Choroid plexus epithelial cell (primary cell): ENCODE measurements at places on chromosomes 13 and 19.
A peak's percentile ranks its signal among the peaks of the same experiment; 100 is the strongest.

DNA sequence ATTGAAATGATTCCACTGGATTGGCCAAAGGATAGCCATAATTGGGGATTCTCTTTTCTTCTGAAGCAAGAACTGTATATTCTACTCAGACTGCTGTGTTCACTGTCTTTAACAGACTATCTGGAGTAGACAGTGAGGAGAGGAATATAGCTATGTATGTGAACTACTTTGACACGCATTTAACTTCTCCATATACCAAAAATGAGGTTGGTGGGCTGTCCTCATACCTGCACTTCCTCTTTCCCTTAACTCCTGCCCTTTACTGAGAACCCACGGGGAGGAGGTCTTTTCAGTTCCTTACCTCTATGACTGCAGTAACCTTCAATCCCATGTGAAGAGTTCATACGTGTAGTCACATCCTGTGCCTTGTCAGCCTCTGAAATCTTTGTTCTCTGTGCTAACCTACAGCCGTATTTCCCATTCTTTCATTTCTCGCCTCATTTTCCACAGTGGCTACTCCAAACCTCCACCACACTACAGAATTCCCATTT lies 305.8 kb downstream of the MTUS2 start:
- no peak for DNase-seq

GRCh38 chr13:36552334-36552733 lies 120.0 kb downstream of the CCNA1 start:
- DNase-seq: no peak

DNA sequence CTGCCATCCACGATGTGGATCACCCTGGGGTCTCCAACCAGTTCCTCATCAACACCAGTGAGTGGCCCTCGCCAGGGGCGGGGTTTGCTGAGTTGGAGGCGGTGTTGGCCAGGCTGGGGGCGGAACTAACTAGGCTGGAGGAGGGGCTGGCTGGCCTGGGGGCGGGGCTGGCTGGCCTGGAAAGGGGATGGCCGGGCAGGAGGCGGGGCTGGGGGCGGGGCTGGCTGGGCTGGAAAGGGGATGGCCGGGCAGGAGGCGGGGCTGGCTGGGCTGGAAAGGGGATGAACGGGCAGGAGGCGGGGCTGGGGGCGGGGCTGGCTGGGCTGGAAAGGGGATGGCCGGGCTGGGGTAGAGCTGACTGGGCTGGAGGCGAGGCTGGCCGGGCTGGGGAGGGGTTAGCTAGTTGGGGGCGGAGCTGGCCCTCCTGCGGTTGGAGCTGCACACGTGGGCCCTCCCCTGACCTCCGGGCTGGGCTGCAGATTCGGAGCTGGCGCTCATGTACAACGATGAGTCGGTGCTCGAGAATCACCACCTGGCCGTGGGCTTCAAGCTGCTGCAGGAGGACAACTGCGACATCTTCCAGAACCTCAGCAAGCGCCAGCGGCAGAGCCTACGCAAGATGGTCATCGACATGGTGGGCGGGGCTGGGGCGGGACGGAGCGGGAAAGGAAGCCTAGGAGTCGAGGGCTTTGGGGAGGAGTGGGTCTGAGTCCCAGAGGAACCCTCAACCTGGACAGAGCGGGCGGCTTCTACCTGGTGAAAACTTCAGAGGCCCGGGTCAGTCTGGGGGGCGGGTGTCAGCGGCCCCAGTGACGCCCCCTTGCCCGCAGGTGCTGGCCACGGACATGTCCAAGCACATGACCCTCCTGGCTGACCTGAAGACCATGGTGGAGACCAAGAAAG lies 41.0 kb downstream of the PDE4A start:
- peak; percentile 97 for DNase-seq

- peak; percentile 79 for DNase-seq
Observed at GRCh38 chr13:34926508-34926907, 15.6 kb upstream of the NBEA start.

DNA sequence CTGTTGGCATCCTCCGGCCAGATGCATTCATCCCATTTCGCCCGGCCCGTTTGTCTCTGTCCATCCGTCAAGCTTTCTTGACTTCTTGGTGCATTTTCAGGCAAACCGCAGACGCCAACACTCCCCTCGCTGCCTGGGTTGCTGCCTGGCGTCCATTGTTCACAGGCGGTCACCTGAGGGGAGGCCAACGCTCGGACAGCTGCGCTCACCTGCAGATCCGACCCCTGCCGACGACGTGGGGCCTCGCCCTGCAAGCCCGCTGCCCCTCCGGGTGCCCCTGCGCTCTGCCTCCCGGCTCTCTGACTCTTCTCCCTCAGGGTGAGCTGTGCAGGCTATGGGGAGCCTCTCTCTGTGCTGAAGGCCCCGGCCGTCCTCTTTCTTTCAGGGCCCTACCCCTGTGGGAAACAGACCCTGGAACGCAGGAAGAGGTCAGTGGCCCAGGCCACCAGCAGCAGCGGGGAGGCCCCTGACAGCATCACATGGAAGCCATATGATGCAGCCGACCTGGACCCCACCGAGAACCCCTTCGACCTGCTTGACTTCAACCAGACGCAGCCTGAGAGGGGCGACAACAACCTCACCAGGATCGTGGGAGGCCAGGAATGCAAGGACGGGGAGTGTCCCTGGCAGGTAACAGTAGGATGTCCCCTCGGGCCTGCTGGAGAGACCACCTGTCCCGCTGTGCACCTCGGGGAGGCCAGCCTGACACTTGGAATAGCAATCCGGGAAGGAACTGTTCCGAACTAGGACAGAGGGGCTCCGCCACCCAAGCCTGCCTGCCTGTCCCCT lies 14.8 kb upstream of the PROZ start:
- no peak for DNase-seq
